ENCODE measurements at places on chromosomes 3 and 15.

GRCh38 chr3:55518451-55518850, 31.3 kb upstream of the WNT5A start:
- no peak for DNase-seq

DNA sequence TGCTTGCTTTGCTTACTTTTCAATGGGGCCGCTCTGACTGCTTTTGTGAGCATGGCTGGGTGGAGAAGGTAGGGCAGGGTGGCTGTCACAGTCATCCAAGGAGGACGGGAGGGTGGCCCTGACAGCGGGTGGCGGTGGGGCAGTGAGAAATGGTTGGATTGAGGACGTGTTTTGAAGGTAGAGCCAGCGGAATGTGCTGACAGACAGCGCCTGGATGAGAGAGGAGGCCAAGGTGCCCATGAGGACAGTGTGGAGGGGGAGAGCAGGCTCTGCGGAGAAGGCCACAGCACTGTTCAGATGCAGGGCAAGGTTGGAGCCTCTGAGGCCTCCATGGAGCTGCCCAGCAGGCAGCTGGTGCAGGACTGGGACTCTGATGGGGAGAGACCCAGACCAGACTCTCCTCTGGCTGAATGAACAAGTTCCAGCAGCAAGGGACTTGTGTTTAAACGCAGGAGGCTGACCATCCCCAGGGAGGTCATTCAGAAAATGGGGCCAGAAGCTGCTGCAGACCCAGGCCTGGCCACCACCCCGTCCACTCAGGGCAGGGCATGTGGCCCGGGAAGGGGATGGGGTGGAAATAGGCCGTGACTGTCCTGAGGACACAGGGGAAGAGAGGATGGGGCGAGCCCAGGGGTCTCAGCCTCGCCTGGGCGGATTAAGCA, 120.3 kb upstream of the PRR20G start:
- no peak for DNase-seq

DNA sequence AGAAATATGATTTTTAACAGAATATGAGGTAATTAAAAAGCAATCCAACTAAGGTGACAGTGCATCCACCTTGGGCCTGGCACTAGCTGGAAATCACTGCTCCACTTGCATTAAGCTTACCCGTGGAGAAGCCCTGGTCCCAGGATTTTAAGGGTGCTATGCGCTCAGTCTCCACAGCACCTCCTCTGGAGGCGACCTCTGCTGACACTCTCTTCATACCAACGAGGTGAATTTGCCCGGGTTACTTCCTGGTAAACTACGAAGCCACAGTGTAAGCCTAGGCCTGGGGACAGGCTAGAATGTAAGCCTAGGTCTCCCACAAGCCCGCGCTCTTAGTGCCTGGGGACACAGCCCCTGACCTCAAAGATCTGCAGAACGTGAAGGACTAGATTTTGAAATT, 793 bp downstream of the APOD start:
- DNase-seq, result no peak

- no peak for DNase-seq
Measured at GRCh38 chr3:152235709-152236298, 32.9 kb upstream of the MBNL1 start.

GRCh38 chr15:52789601-52790168, 451 bp downstream of the ONECUT1 start:
- peak; percentile 67 for DNase-seq

DNA sequence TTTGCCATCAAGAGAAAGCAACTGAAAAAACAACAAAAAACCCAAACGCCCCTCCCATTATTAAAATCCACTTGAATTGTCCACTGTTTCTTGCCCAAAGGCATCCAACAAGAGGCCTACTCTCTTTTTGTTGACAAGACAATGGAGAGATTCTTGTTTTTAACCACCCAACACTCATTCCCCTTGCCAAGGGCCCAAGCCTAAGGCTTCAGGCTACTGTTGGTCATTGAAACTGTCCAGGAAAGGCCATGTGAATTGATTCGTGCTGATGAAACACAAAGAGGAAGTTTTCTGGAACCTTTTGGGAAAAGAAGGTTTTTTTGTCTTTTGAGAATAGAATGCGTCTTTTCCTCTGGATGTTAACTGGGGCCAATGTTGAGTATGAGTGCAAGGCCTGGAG, 157.4 kb upstream of the PFN2 start:
- no peak for DNase-seq

GRCh38 chr15:61018953-61019352, 210.1 kb downstream of the RORA start:
- DNase-seq, result no peak

DNA sequence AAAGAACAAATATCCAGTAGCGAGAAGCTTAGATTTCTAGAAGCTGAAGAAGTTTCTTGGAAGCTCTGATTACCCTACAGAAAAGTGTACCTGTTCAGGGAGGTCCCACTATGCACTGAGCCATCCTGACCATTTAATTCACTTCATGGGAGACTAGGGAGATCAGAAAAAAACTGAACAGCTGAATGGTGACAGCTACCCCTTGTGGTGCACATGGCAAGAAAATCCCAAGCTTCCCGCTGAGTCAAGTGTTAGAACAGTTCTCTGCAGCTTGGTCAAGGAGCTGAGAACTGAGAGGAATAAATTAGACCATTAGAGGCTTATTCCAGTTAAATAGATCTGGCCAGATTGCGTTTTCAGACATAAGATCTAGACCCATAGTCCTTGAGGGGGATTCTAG, 197.2 kb upstream of the VEPH1 start:
- DNase-seq, result no peak

GRCh38 chr3:100084100-100084806, 30.0 kb downstream of the FILIP1L start:
- DNase-seq, result no peak

- DNase-seq, result no peak
Measured at GRCh38 chr15:59830098-59830497, 141.0 kb upstream of the BNIP2 start.

DNA sequence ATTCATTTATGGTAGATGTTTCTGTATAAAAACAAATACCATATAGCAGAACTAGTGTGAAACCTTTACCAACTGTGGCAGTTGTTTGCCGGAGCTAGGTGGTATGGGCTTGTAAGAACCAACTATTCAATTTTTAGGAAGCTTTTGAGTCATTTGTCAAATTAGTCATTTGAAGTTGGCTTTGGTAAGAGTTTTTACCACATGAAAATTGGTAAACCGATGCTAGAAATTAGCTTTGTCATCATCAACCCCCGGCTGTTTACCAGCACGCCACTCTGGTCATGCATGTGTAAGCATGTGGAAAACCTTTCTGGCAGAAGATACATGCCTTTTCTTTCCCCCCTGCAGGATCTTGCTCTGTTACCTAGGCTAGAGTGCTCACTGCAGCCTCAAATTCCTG, 63.3 kb downstream of the IL1RAP start:
- DNase-seq, result no peak

GRCh38 chr3:10002951-10003350, 16.3 kb upstream of the EMC3 start:
- DNase-seq, result no peak

DNA sequence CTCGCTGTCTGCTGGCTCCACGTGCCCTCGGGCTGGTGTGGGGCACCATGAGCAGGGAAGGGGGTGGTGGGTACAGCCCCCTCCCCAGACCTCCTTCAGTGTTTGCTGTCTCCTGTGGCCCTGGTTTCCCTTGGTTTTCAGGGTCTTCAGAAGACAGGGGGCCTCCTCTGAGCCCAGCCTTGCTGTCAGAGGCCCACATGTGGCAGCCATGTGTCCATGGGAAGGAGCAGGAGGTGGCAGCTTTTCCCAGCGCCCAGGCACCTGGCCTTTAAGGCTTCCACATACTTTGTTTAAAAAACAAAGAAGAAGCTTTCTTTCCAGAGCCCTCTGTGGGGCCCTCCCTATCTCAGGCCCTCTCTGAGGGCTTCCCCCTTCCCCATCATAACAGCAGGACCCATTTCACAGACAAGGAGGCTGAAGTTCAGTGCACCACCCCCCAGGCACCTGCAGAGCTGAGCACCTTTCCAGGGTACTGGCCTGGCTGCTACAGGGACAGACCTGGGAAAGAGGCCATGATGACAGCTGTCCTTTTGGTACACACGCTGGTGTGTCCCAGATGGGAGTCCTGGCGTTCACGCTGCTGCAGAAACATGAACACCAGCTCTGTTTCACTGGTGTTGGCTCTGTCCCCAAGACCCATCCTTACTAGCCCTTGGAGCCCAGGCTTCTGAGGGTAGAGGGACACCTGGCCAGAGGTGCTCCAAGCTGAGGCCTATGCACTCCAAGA, 73.7 kb downstream of the DNAJB8 start:
- DNase-seq, result no peak

- no peak for DNase-seq
Measured at GRCh38 chr3:167469381-167469780, 4.5 kb downstream of the SERPINI2 start.

DNA sequence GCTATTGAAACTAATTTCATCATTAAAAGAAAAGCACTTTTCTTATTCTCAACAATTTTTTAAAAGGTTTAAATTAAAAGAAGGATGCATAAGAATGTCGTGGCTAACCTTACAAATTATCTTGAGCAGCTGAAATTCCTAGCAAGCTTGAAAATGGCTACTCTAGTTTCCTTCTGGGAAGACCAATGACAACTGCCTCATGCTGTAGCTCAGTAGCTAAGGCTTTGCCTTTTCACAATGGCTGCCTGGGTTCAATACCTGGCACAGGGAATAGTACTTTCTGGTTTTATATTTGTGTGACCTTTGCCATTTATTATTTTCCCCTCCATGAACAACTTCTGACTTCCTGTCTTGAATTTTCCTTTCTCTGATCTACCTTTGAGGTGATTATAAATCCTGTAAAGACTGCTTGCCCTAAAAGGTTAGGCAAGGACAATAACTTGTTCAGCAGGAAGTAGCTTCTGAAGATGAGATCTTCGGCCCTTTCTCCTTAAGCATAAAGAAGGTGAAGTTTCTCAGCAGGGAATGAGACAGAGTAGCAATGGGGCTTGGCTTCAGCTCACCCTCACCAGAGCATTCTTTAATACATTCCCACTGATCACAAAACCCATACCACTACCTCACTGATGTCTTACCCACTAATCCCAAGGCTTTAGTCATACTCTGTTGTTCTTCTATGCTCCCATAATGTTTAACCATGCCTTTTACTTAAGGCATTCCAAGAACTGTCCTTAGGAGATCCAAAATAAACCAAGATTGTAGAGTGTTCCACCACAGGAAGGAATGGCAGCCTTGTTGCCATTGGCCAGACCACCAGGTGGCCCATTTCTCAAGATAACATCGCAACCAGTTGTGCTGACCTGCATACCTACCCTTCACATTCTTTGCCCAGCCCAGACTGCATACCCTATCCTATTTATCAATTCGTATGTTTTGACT, 276.8 kb downstream of the ULK4 start:
- no peak for DNase-seq

- no peak for DNase-seq
Measured at GRCh38 chr3:151859233-151859673, 14.2 kb upstream of the SUCNR1 start.

GRCh38 chr15:55791551-55792400, 48.8 kb upstream of the PRTG start:
- DNase-seq, result no peak

GRCh38 chr3:72224804-72225509, 440.0 kb upstream of the PROK2 start:
- DNase-seq, result no peak

DNA sequence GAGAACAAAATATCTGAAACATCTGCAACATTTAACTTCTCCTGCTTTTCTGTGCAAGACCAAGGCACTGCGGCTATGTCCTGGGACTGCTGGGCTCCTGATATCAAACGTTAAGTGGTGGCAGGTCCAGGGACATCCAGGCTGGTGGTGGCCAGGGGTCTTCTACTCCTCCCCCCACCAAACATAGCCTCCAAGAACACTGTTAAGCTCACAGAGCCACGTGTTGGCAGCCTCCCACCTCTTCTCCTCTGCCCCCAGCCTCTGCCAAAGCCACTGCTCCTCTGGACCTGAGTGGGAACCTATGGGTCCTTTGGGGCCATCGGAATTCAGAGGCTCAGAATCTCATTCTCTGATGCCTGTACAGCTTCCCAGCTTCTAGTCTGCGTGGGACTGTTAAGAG, 325.7 kb downstream of the ARRDC4 start:
- no peak for DNase-seq

DNA sequence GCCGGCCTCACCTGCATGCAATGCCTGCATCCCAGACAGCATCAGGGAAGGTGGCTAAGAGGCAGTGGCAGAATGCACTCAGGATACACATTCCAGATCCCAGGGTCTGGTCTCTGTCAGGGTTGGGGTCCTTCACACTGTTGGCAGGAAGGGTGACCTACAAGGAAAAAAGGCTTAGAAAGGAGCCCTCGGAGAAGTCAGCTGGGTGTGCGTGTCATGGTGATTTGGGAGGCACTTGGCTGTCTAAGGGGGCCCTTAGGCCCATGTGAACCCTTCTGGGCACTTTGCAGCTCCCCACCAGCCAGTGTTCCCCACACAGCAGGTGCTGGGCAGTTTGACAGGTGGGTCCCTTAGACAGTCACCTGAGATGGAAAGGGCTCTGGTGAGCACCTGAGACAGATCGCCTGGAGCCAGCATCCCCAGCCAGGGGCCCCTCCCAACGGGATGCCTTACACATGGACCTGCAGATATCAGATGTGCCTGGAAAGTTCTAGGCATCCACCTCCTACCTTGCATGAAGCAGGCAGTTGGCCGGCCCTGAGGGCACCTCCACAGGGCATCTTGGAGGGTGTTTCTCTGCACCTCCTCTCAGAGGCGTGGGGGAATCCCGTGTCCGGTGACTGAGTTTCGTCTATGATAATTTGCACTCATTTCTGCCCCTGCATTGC, 131.6 kb downstream of the LRRK1 start:
- DNase-seq, result no peak

- DNase-seq, result peak; percentile 57
Measured at GRCh38 chr3:12948891-12949711, 107.7 kb upstream of the RPL32 start.

DNA sequence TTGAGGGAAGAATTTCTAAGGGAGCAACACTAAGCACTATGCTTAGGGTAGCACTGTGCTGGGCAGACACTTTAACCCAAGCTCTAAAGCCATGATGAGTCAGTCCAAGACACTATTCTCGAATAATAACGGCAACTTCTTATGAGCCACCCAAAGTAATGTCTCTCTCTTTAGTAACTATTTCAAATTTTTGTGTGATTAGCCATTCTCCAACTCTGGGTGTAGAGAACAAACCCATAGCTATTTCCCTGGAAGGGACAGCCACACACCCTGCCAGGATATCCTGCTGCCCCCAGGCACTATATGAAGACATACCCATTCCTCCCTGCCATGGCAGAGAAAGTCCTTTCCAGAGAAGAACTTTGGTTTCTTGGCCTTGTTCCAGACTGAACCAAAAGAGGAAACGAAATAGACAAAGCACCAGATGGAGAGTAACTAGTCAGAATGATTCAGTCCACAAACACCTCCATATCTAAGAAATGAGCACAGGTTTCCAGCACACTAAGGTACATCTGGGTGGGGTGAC, 384.9 kb upstream of the THBS1 start:
- no peak for DNase-seq

- no peak for DNase-seq
Measured at GRCh38 chr15:36678308-36678707, 98.9 kb downstream of the CDIN1 start.

GRCh38 chr15:51917493-51917892, 54.1 kb downstream of the LEO1 start:
- no peak for DNase-seq

Measured in GM20000 (cell line).